ENCODE measurements at places on chromosomes 11 and 22. TPM values are rescaled to one million over a fixed set of nuclear protein-coding genes. Genes with fewer than 3 reads are reported as not detected.

The APOL1 gene
- 38.8 TPM for total RNA-seq

The TRMT112 gene
- total RNA-seq, result 281 TPM

The PLAAT5 gene
- total RNA-seq, result not detected

The DNAJB7 gene
- not detected for total RNA-seq

The CACNA1I gene
- not detected for total RNA-seq

The C11orf86 gene
- total RNA-seq, result not detected

The PGA5 gene
- total RNA-seq, result not detected

The TP53AIP1 gene
- total RNA-seq, result not detected

The MUC6 gene
- total RNA-seq, result not detected

The TRIM22 gene
- total RNA-seq, result 112 TPM

The ZBTB16 gene
- 28.0 TPM for total RNA-seq

The CRY2 gene
- total RNA-seq, result 5.8 TPM

The CPT1A gene
- 109 TPM for total RNA-seq

The WT1 gene
- 0.99 TPM for total RNA-seq

The DUSP8 gene
- 0.85 TPM for total RNA-seq

The NAALADL1 gene
- 6.1 TPM for total RNA-seq

The APOBEC3A gene
- not detected for total RNA-seq

The CHEK1 gene
- total RNA-seq, result 40.8 TPM

The PARVG gene
- total RNA-seq, result under 0.01 TPM

The SEC14L2 gene
- total RNA-seq, result 17.6 TPM

The VSTM5 gene
- total RNA-seq, result 0.09 TPM

The MS4A13 gene
- total RNA-seq, result not detected

The SMTNL1 gene
- not detected for total RNA-seq

The SYCE3 gene
- not detected for total RNA-seq

The CBX6 gene
- total RNA-seq, result 25.9 TPM

The ACRV1 gene
- total RNA-seq, result not detected

The CLTCL1 gene
- 4.2 TPM for total RNA-seq

The KREMEN1 gene
- total RNA-seq, result 0.27 TPM

The ADORA2A gene
- 37.6 TPM for total RNA-seq

The APOA4 gene
- total RNA-seq, result not detected

The OR8D1 gene
- not detected for total RNA-seq

The PDXP gene
- total RNA-seq, result 7.2 TPM

The GLYAT gene
- not detected for total RNA-seq

The ADAMTS8 gene
- total RNA-seq, result not detected

The KCNJ5 gene
- total RNA-seq, result 0.09 TPM

The SLC2A11 gene
- total RNA-seq, result 4.7 TPM

The KCTD14 gene
- 0.36 TPM for total RNA-seq

The TAF10 gene
- total RNA-seq, result 50.7 TPM

The DEFB131B gene
- total RNA-seq, result not detected

The UPK2 gene
- not detected for total RNA-seq

The SERGEF gene
- total RNA-seq, result 21.8 TPM

The MMP7 gene
- 0.18 TPM for total RNA-seq

The VWCE gene
- 4.1 TPM for total RNA-seq

The AGBL2 gene
- total RNA-seq, result 0.09 TPM

The MOGAT2 gene
- total RNA-seq, result not detected

The TMEM191B gene
- total RNA-seq, result 0.36 TPM

The IL18 gene
- 5.5 TPM for total RNA-seq

The BATF2 gene
- total RNA-seq, result 0.75 TPM

The CPT1B gene
- total RNA-seq, result 2.2 TPM
